ENCODE measurements at places on chromosomes 16 and 17. TPM values are rescaled to one million over a fixed set of nuclear protein-coding genes. Genes with fewer than 3 reads are reported as not detected.

The HLF gene
- total RNA-seq, result 0.16 TPM

The FKBP10 gene
- total RNA-seq, result 676 TPM

The KCNJ2 gene
- 0.81 TPM for total RNA-seq

The WDR81 gene
- 16.1 TPM for total RNA-seq

The MPO gene
- total RNA-seq, result not detected

The ABCA5 gene
- total RNA-seq, result 6.3 TPM
